ENCODE measurements at places on chromosomes 11 and 22.
A peak's percentile ranks its signal among the peaks of the same experiment; 100 is the strongest.

- peaks cover 8% of the 10 kb centered on the region for H3K4me1 ChIP-seq
- H3K4me3 ChIP-seq: peak overlapping the region; percentile 71
- H3K27ac ChIP-seq: peak overlapping the region; percentile 66
- H3K27me3 ChIP-seq: no peaks in the 10 kb centered on the region
Measured at GRCh38 chr22:39388261-39389011, 11.1 kb upstream of the TAB1 start.

- no peaks in the 10 kb centered on the region for H3K27me3 ChIP-seq
- no peak for DNase-seq
- H3K36me3 ChIP-seq: peaks cover 5% of the 10 kb centered on the region
- H3K27ac ChIP-seq: no peak overlapping the region
- no peak overlapping the region for H3K4me3 ChIP-seq
Measured at GRCh38 chr11:6620636-6621035, 1.4 kb upstream of the TPP1 start.

DNA sequence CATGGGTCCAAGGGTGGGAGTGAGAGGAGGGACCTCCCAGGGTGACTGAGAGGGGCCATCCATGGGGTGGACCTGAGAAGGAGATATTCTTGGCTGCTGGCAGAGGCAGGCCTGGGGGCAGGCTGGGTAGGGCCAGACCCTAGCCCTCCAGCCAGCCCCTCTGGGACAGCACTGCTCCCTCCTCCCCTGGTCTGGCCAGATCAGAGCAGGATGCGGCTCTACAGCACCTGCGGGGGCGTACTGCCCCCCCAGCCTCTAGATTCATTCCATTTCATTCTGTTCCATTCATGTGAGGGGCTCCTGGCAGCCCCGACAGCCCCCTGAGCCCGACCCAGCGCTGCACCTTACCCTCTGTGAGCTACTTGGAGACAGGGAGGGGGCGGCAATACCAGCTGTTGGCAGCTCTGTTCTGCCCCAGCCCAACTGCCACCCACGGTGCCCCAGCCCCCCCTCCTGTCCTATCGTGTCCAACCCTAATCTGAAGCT lies 34.3 kb upstream of the MYRF start:
- no peak for DNase-seq
- H3K36me3 ChIP-seq: no peaks in the 10 kb centered on the region
- H3K27ac ChIP-seq: no peak overlapping the region
- H3K4me3 ChIP-seq: no peak overlapping the region
- no peaks in the 10 kb centered on the region for H3K27me3 ChIP-seq

DNA sequence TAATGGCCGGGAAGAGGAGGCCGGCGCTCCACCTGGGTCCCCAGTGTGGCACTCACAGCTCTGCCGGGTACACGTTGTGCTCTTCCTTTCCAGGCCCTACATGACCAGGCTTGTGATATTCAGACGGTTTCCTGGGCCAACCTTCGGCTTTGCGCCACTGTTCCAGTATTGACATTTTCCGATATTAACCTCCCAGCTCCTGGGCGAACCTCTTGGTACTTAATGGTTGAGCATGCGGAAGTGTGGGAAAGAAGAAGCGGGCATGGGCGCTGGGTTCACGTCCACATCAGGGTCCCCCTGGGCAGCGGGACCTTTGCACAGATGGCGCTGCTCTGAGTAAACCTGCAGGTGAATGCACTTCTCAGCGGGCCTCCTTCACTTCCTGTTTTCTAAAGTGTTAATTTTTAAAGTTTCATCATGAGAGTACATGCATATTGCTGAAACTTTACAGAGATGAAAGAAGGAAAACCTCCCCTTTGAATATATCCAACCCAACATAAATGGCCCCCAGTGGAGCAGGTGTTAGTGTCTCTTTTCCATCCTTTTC lies 286.7 kb downstream of the TBC1D22A start:
- DNase-seq: no peak
- H3K36me3 ChIP-seq: peaks cover 2% of the 10 kb centered on the region
- no peak overlapping the region for H3K27ac ChIP-seq
- H3K4me3 ChIP-seq: no peak overlapping the region
- H3K27me3 ChIP-seq: no peaks in the 10 kb centered on the region

- H3K36me3 ChIP-seq: peaks cover 19% of the 10 kb centered on the region
- H3K4me1 ChIP-seq: peaks cover 15% of the 10 kb centered on the region
- no peak overlapping the region for H3K4me3 ChIP-seq
- no peak for DNase-seq
- no peaks in the 10 kb centered on the region for H3K27me3 ChIP-seq
Measured at GRCh38 chr22:30408388-30409102, 11.7 kb downstream of the SEC14L2 start.

GRCh38 chr22:29320546-29320945 lies 5.0 kb upstream of the RASL10A start:
- no peaks in the 10 kb centered on the region for H3K4me1 ChIP-seq
- H3K4me3 ChIP-seq: no peak overlapping the region
- H3K27ac ChIP-seq: no peak overlapping the region
- no peaks in the 10 kb centered on the region for H3K36me3 ChIP-seq
- peaks cover 13% of the 10 kb centered on the region for H3K27me3 ChIP-seq
- DNase-seq: no peak

DNA sequence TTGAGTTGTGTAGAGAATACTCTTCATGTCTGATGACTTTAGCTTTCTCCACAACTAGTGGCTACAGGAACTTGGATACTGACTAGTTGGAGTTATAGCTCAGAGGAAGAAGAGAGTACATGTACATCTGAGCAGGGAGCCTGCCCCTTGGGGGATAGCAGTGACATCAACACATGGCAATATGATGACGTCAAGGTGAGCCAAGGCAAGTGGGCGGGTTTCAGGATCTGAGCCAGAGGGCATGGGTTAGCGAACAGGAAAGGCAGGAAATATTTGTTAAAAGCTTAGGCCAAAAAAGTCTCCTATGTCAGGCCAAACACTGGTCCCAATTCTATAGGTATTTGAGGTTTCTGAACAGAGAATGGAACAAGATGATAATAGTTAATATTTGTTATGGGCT lies 42.0 kb upstream of the HORMAD2 start:
- H3K36me3 ChIP-seq: no peaks in the 10 kb centered on the region
- no peak overlapping the region for H3K4me3 ChIP-seq
- DNase-seq: no peak
- H3K4me1 ChIP-seq: no peaks in the 10 kb centered on the region
- H3K27me3 ChIP-seq: peaks cover 2% of the 10 kb centered on the region
- no peak overlapping the region for H3K27ac ChIP-seq

- no peak overlapping the region for H3K4me3 ChIP-seq
- DNase-seq: no peak
- H3K4me1 ChIP-seq: no peaks in the 10 kb centered on the region
- H3K27ac ChIP-seq: no peak overlapping the region
- H3K36me3 ChIP-seq: no peaks in the 10 kb centered on the region
Measured at GRCh38 chr11:76193219-76193618, 13.1 kb downstream of the WNT11 start.

DNA sequence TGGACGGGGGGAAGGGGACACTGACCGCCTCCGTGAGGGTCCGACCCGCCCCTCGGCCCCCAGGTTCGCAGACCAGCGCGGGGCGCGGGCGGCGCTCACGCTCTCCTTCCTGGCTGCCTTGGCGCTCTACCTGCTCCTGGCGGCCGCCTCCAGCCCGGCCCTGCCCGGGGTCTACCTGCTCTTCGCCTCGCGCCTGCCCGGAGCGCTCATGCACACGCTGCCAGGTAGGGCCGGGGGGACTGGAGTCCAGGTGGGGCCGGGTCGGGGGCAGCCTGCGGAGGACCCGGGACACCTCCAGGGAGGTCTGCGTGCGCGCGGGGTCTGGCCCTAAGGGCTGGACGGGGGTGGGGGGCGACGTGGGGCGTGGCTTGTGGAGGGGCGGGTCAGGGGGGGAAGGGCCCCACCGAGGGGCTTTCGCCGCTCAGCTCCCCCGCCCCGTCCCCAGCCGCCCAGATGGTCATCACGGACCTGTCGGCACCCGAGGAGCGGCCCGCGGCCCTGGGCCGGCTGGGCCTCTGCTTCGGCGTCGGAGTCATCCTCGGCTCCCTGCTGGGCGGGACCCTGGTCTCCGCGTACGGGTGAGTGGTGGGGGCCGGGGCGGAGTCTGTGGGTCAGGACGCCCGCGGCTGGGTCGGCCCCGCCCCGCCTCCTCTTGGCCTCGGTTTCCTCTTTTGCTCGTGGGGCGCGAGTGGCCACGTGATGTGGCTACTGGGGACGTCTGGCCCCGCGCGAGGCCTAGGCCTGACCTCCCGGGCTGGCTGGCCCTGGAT lies 19.9 kb downstream of the PHLDA2 start:
- no peaks in the 10 kb centered on the region for H3K27me3 ChIP-seq
- peaks cover 16% of the 10 kb centered on the region for H3K36me3 ChIP-seq

GRCh38 chr11:100963375-100963774 lies 166.2 kb downstream of the PGR start:
- DNase-seq: no peak
- H3K27ac ChIP-seq: no peak overlapping the region
- no peaks in the 10 kb centered on the region for H3K36me3 ChIP-seq
- no peaks in the 10 kb centered on the region for H3K27me3 ChIP-seq
- no peaks in the 10 kb centered on the region for H3K4me1 ChIP-seq
- no peak overlapping the region for H3K4me3 ChIP-seq

DNA sequence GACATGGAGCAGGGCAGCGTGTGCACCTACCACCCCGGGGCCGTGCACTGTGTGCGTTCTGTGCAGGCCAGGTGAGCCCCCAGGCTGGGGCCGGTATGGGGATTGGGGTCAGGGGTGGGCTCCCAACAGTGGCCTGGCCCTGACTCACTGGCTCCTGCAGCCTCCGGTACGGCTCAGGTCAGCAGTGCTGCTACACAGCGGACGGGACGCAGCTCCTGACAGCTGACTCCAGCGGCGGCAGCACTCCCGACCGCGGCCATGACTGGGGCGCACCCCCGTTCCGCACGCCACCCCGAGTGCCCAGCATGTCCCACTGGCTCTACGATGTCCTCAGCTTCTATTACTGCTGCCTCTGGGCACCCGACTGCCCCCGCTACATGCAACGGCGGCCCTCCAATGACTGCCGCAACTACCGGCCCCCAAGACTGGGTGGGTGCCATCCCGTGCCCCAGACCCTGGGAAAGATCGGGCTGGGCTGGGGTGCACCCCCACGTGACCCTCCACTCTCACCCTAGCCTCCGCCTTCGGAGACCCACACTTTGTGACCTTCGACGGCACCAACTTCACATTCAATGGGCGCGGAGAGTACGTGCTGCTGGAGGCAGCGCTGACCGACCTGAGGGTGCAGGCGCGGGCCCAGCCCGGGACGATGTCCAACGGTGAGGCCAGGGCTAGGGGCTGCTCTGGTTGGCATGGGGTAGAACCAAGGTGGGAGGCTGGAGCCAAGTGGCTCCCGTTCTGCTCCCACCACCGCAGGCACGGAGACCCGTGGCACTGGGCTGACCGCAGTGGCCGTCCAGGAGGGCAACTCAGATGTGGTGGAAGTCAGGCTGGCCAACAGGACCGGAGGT lies 4.4 kb downstream of the SUSD2 start:
- H3K27ac ChIP-seq: no peak overlapping the region
- DNase-seq: no peak
- H3K4me1 ChIP-seq: no peaks in the 10 kb centered on the region

DNA sequence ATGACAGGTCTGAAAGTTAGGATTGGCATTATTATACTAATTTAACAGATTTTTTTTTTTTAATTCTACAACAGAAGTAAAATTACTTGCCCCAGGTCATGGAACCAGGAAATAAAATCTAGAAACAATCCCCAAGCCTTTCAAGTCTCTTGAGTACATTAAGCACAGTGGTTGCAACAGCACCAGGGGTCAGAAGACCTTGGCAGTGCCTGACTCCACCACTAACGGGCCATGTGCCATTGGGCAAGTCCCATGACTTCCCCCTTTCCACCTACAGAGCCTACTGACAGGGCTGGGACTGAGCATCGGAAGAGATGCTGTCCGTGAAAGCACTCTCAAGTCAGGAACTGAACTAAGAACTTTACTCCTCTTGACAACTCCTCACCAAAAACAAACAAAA lies 98.6 kb upstream of the AKIP1 start:
- H3K36me3 ChIP-seq: no peaks in the 10 kb centered on the region
- H3K4me3 ChIP-seq: no peak overlapping the region
- no peak overlapping the region for H3K27ac ChIP-seq
- no peak for DNase-seq

DNA sequence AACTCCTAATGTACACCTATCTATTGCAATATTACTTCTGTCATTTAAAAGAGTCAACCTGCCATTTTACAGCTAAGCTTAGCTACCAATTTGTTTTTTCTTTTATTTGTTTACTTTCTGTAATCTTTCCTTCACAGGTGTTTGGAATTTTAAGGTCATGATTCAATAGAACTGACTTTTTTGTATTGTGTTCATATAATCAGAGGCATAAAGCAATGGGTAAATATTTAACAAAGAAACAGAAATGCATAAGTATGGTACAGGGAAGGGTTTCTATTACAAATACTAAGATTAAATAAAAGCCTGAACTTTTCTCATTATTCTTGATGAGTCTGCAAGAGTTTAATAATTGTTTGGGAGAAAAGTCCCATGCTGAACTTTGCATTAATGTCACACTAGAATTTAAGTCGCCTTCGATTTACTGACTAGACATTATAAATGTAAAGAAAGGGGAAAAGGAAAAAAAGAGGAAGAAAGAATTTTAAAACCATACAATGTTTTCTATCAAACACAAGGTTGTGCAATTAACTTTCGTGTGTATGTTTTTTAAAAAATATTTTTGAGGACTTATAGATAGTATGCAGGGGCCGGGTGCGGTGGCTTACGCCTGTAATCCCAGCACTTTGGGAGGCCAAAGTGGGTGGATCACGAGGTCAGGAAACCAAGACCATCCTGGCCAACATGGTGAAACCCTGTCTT lies 35.0 kb upstream of the HIPK3 start:
- H3K4me3 ChIP-seq: no peak overlapping the region
- DNase-seq: no peak
- H3K36me3 ChIP-seq: no peaks in the 10 kb centered on the region
- no peaks in the 10 kb centered on the region for H3K27me3 ChIP-seq

DNA sequence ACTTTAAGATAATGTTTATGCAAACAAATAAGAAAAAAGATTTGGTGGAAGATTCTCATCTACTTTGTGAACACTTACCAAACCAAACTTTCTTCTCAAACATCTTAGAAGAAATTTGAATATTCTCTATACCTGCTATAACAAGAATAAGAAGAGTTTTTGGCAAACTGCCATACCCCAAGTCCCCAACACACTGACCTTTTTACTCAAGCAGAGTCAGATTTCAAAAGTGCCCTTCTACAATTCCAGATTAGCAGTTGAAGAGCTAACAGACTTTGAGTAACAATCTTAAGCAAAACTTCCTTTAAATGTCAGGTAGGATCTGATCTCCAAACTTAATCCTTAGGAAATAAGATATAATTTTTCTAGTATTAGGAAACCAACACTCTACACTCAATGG lies 33.9 kb downstream of the TSG101 start:
- no peak for DNase-seq
- H3K4me3 ChIP-seq: no peak overlapping the region
- H3K4me1 ChIP-seq: peaks cover 5% of the 10 kb centered on the region
- H3K27me3 ChIP-seq: no peaks in the 10 kb centered on the region
- H3K36me3 ChIP-seq: peaks cover 30% of the 10 kb centered on the region

Measured in activated CD8-positive, alpha-beta T cell treated with anti-CD3 and anti-CD28 coated beads for 36 hours (primary cell).